ENCODE measurements at places on chromosomes 1 and 21. TPM values are rescaled to one million over a fixed set of nuclear protein-coding genes. Genes with fewer than 3 reads are reported as not detected.

DNA sequence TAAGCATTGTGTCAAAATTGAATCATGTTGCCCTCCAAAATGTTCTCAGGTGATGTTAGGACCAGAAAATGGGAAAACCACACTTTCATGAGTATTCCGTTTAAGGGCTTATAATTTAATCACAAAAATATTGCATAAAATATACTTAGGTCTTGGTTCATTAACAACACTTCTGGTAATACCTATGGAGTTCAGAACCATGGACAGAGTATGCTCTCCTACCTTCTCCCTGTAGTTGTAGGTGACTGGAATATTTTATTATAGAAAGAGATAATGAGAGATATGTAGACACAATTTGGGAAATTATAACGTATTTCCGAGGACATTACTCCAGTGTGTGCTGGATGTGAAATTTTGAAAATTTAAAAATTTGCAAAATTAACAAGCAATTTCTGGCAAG lies 232.5 kb downstream of the NCAM2 start:
- no peak overlapping the region for H3K27ac ChIP-seq
- no peaks in the 10 kb centered on the region for H3K4me1 ChIP-seq
- no peak overlapping the region for H3K4me3 ChIP-seq

GRCh38 chr1:112957133-112957812 lies 1.3 kb upstream of the SLC16A1 start:
- H3K36me3 ChIP-seq, result peaks cover 22% of the 10 kb centered on the region
- H3K4me3 ChIP-seq, result peak overlapping the region; percentile 85
- DNase-seq, result peak; percentile 75
- H3K4me1 ChIP-seq, result peaks cover 40% of the 10 kb centered on the region

DNA sequence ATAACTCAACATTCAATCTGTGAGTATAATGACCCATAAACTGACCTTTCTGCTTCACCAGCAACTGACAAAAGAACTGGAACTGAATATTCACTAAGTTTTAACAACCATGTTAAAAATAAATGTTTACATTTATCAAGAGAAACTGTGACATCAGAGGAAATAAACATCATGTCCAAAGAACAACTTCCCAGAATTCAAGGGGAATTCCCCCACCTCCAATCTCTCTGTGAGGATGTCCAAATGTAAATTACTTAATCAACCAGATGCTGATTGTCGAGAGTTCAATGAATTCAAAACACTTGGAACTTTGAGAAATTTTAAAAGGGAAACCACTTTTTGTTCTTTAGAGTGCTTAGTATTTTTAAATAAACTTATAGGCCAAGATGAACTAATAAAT lies 365.6 kb upstream of the ADGRL2 start:
- H3K27me3 ChIP-seq, result no peaks in the 10 kb centered on the region
- peaks cover 31% of the 10 kb centered on the region for H3K4me1 ChIP-seq
- no peak for DNase-seq
- H3K27ac ChIP-seq, result no peak overlapping the region
- no peaks in the 10 kb centered on the region for H3K36me3 ChIP-seq

PLA2G2D gene
- not detected for total RNA-seq

GRCh38 chr21:14070049-14070893 lies 140.5 kb downstream of the LIPI start:
- H3K27me3 ChIP-seq, result peaks cover 5% of the 10 kb centered on the region
- no peak overlapping the region for H3K27ac ChIP-seq
- no peak overlapping the region for H3K4me3 ChIP-seq
- no peaks in the 10 kb centered on the region for H3K36me3 ChIP-seq
- no peaks in the 10 kb centered on the region for H3K4me1 ChIP-seq

DNA sequence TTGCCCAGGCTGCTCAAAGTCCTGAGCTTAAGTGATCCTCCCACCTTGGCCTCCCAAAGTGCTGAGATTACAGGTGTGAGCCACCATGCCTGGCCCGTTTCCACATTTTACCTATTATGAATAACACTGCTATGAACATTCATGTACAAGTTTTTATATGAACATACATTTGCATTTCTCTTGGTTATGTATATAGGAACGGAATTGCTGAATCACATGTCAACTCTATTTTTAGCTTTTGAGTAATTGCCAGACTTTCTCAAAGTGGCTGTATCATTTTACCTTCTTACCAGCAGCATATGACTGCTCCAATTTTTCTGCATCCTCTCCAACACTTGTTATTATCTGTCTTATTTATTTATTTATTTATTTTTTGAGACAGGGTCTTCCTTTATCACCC lies 2.7 kb downstream of the SPATA21 start:
- H3K27me3 ChIP-seq, result no peaks in the 10 kb centered on the region
- no peaks in the 10 kb centered on the region for H3K4me1 ChIP-seq
- no peak for DNase-seq
- H3K36me3 ChIP-seq, result no peaks in the 10 kb centered on the region

DNA sequence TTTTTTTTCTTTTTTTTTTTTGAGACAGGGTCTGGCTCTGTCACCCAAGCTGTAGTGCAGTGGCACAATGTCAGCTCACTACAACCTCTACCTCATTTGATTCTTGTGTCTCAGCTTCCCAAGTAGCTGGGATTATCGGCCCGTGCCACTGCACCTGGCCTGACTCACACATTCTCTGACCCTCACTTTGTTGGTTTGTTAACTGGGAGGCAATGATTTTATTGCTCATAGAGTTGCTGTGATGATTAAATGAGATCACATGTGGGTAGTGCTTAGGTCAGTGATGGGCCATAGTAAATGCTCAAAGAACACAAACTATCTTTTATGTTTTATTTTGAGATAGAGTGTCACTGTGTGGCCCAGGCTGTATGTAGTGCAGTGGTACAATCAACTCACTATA lies 47.3 kb upstream of the SSBP3 start:
- H3K4me1 ChIP-seq, result no peaks in the 10 kb centered on the region
- no peak overlapping the region for H3K4me3 ChIP-seq
- H3K27ac ChIP-seq, result no peak overlapping the region
- H3K36me3 ChIP-seq, result no peaks in the 10 kb centered on the region
- no peak for DNase-seq

DNA sequence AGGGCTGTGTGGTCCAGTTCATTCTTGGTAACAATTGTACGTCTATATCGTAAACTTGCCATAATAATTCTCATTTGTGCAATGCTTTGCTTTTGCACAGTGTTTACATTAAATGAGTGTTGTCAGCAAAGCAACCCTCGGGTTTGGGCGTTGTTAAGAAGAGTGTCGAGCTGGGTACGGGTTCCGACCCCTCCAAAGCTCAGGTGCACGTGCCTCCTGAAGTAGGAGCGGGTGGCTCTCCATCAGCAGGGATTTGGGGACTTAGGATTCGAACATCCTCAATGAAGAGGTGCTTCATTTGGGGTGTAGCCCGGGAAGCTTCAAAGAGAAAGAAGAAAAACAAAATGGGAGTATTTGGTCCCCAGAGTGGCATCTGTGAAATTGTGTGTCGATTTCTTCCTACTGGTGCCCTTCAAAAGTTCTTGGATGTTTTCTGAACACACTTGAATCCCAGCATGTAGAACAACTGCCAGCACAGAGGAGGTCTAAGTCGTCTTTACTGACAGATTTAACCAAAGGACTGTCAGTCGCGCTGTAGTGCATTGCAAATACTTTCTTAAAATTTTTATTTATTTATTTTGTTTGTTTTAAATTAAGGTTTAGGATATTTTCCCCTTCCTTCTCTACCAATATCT lies 1.1 kb downstream of the TRIM58 start:
- peak overlapping the region; percentile 77 for H3K4me3 ChIP-seq
- H3K4me1 ChIP-seq, result peaks cover 6% of the 10 kb centered on the region
- peaks cover 18% of the 10 kb centered on the region for H3K27me3 ChIP-seq
- DNase-seq, result peak; percentile 31
- H3K27ac ChIP-seq, result no peak overlapping the region
- 0 out of 2 replicates have a peak, but pooled peaks cover 2% of the 10 kb centered on the region for H3K36me3 ChIP-seq

DNA sequence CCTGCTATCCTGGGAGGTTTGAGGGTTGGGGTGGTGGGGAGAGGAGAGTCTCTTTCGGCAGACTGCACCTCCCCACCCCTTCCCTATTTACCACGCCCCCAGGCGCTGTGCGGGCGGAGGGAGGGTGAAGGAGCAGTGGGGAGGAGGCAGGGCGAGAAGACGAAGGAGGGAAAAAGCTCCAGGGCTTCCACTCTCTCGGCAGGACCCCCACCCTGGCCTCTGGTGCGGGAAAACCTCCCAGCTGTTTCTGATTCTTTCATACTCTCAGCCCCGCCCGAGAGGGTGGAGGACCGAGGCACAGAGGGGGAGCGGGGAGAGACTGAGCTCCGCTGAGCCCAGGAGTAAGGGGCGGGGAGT lies 866 bp upstream of the WNT2B start:
- H3K36me3 ChIP-seq, result no peaks in the 10 kb centered on the region
- H3K27ac ChIP-seq, result no peak overlapping the region
- H3K4me1 ChIP-seq, result peaks cover 45% of the 10 kb centered on the region
- DNase-seq, result peak; percentile 79
- H3K27me3 ChIP-seq, result peaks cover 99% of the 10 kb centered on the region

DNA sequence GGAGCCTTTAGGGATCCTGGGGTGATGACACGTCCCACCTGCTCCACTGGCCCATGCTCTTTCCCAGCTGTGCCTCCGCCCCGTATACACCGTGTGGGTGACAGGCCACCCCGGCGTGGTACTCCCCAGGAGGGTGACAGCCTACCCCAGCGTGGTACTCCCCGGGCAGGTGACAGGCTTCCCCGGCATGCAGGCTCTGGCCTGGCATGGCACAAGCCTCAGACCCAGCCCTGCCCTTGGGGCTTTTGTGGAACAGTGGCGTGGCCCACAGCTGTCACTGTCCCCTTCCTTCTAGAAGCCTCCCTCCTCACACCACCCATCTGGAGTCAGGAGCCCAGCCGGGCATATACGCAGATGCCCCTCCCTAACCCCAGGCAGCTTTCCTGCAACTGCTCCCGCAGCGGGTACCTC lies 4.7 kb upstream of the PFKL start:
- H3K27ac ChIP-seq, result no peak overlapping the region
- no peaks in the 10 kb centered on the region for H3K4me1 ChIP-seq
- H3K4me3 ChIP-seq, result no peak overlapping the region
- DNase-seq, result no peak
- H3K36me3 ChIP-seq, result no peaks in the 10 kb centered on the region
- H3K27me3 ChIP-seq, result peaks cover 10% of the 10 kb centered on the region

DNA sequence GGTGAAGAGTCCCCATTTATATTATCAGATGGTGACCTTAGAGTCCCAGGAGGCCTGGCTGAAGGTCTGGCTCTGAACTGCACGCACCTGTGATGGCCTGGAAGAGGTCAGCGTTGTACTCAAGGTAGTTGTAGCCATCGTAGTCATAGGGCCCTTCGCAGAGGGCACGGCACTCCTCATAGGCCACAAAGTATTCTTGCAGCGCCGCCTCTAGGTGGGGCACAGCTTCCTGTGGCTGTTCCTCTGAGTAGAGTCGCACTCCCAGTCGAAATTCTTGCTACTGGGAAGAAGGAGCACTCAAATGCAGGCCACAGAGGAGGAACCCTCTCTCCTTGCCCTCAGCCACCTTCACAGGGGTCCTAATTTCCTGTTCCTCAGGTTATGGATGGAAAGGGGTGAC lies 7.7 kb downstream of the P3H1 start:
- H3K36me3 ChIP-seq, result peaks cover 44% of the 10 kb centered on the region
- no peaks in the 10 kb centered on the region for H3K27me3 ChIP-seq
- no peaks in the 10 kb centered on the region for H3K4me1 ChIP-seq
- 0 out of 2 replicates have a peak overlapping the region, but pooled peaks have one; percentile 19 for H3K27ac ChIP-seq

ZC3H11A gene
- total RNA-seq, result 81.1 TPM

AVPR1B gene
- total RNA-seq, result not detected

SLC5A9 gene
- 0.10 TPM for total RNA-seq

DNA sequence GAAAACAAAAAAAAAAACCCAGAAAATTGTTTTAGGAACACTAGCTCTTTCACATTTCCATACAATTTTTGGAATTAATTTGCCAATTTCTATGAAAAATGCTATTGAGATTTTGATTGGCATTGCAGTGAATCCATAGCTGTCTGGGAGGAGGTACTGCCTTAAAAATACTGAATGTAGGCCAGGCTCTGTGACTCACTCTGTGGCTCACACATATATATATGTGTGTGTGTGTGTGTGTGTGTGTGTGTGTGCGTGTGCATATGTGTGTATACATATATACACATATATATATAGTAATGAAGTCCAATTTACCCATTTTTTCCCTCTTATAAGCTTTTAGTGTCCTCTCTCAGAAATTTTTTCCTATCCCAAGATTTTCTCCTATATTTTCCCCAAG lies 214.2 kb upstream of the DMRTA2 start:
- H3K4me1 ChIP-seq, result no peaks in the 10 kb centered on the region
- no peaks in the 10 kb centered on the region for H3K27me3 ChIP-seq
- no peak overlapping the region for H3K4me3 ChIP-seq
- no peak overlapping the region for H3K27ac ChIP-seq

GRCh38 chr1:91846007-91846638 lies 39.8 kb downstream of the TGFBR3 start:
- H3K36me3 ChIP-seq, result no peaks in the 10 kb centered on the region
- H3K27me3 ChIP-seq, result no peaks in the 10 kb centered on the region
- no peaks in the 10 kb centered on the region for H3K4me1 ChIP-seq
- H3K27ac ChIP-seq, result no peak overlapping the region

- H3K27me3 ChIP-seq, result no peaks in the 10 kb centered on the region
- no peaks in the 10 kb centered on the region for H3K36me3 ChIP-seq
- H3K4me3 ChIP-seq, result no peak overlapping the region
- no peak for DNase-seq
- H3K27ac ChIP-seq, result no peak overlapping the region
These were observed 127.7 kb upstream of the HOOK1 start for GRCh38 chr1:59687081-59687480.

DNA sequence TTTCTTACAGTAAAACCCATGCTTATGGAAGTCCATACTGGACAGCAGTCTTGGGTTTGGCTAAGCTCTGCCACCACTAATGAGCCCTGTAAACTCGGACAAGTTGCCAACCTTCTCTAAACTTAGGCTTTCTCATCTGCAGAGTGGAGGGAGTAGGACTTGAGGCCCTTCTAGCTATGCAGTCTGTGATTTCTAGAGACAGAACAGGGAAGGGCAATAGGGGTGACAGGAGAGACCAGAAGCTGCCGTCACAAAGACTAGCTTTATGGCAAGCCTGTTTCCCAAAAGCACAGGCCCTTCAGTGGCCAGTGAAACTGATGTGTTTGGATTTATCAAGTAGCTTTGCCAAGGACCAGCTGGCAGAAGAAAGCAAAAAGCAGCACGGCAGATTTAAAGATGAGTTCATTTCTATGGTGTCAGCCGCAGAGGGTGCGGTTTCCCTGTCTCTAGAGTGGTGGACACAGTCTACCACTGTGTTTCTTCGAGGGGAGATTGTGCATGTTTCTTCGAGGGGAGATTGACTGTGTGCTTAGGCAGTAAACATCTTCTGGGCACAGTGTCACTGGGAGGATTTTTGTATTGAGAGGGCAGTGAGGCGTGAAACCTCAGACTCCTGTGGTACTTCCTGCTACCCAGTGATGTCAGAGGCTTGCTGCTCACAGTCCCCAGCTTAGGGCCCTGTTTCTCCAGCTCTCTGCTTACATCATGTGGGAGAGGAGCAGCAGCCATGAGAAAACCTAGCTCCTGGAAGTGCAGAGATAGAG lies 119.0 kb downstream of the ROR1 start:
- H3K4me3 ChIP-seq, result no peak overlapping the region
- no peak for DNase-seq
- no peak overlapping the region for H3K27ac ChIP-seq
- H3K36me3 ChIP-seq, result no peaks in the 10 kb centered on the region

DNA sequence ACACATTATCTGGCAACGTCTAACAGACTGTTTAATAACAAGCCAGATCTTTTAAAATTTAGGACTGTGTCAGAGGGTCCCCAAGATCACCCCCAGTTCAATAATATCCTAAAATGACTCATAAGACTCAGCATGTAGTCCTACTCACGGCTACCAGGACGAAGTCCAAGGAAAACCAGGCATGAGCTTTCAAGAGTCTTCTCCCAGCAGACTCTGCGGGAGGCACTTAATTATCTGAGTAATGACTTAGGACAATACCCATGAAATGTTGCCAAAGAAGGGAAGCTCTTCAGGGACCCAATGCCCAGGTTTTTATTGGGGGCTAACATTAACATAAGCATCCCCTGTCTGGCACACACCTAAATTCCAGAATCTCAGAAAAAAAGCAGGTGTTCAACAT lies 7.0 kb downstream of the HFM1 start:
- no peaks in the 10 kb centered on the region for H3K4me1 ChIP-seq
- H3K27me3 ChIP-seq, result no peaks in the 10 kb centered on the region
- no peak for DNase-seq
- no peaks in the 10 kb centered on the region for H3K36me3 ChIP-seq

All from GM23338 (cell line).